Astrocyte of the spinal cord (primary cell): ENCODE measurements at places on chromosomes 5 and 9.

DNA sequence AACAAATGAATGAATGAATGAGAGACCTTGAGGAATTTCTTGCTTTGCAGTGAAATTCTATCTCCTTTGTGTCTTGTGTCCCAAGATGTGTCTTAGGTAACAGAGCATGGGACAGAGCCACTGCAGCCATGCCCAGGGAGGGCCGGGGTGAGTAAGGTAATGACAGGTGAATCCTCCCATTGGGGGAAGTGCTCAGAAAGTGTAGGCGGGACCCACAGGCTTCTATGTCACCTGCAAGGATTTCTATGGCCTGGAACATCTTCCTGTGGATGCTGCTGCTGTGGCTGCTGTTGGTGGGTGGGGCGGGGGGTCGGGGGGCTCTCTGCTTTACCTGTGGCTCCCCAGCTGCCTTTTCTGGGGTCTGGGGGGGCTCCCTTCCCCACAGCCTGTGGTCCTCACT, 133.6 kb upstream of the IER5L start:
- no peak for DNase-seq

DNA sequence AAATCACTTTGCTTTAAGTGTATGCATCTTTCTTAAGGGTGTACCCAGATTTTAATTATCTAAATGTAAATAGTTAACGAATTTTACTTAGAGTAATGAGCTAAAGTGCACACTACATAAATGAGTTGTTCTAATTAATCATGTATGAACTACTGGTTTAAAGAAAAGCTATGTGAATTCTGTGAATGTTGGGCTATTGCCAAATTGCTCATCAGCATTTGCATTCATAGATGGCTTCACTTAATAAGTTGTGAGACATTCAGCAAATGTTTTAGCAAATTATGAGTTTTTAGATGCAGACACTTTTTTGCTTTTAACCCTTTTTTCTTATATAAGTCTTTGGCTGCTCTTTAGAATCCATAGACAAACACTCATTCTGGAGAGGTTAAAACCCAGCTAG, 175.7 kb downstream of the PBX3 start:
- no peak for DNase-seq

DNA sequence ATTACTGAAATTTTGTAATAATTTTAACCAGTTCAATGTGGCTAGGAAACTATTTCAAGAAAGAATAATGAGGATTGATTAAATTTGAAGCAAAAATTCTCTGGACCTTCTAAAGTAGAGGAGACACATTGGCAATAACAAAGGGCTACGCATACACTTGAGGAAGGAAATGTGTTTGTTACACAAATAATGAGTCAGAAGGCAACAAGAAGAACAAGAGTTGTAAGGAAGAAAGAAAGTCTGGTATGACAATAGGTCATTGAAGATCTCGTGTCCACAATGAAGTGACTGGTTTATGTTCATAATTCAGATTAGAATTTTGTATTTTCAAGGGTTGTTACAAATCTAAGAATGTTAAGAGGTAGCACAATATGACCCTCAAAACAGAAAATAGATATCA, 25.8 kb downstream of the ST8SIA4 start:
- no peak for DNase-seq

DNA sequence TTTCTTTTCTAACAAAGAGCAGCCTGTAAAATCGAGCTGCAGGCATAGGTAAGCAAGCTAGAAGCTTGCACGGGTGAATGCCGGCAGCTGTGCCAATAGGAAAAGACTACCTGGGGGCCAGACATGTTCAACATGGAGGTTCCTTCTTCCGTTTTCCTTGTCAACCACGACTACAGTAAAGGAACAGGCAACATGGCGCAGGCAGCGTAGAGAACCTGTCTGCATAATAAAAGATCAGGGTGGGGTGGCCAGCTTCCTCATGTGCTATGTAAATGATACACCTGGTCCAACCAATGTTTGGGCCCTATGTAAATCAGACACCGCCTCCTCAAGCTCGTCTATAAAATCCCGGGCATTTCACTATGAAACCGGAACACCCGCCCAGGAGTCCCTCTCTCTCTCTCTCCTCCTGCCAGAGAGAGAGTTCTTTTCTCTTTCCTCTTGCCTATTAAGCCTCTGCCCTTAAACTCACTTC, 103.8 kb upstream of the LIFR start:
- DNase-seq, result no peak

DNA sequence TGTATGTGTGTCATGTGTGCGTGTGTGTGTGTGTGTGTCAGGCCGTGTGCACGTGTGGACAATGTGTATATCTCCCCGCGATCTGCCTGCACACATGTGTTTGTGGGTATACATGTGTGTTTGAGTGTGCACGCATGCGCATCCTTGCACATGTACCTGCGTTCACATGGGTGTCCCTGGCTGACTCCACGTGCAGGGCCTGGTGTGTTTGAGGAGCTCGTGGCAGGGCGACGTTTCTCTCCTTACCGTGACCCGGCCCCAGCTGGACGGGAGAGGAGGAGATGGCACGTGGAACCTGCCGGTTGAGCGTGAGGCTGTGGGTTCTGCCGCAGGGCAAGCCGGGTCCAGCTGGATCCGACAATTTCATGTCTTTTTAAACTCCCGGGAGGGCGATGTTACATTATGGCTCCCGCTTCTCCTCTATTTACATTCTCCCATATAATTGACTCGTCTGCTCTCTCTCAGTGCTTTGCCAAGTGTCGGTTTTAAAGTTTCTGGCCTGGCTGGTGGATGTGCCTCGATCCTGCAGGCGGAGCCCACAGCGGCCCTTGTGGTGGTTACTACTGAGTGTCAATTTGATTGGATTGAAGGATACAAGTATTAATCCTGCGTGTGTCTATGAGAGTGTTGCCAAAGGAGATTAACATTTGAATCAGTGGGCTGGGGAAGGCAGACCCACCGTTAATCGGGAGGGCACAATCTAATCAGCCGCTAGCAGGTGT, 5.9 kb downstream of the COL5A1 start:
- DNase-seq, result no peak

- peak; percentile 31 for DNase-seq
Measured at GRCh38 chr9:127393645-127394044, 3.3 kb upstream of the SLC2A8 start.

- no peak for DNase-seq
Measured at GRCh38 chr9:121288673-121289025, 20.7 kb downstream of the GSN start.

DNA sequence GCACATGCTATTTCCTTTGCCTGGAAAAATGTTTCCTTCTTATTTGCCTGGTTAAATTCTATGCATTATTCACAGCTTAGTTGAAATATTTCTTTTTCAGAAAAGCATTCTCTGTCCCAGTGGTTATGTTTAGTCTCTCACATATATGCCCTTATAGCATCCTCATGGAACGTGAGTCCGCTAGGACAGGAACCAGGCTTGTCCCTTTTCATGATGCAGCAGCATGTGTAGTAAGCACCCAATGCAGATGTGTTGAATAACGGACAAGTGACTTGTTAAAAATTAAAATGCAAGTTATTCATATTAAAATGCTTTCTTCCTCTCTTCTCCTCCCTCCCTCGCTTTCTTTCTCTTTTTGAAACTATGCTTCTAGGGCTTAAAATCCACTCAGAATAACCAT, 349.3 kb downstream of the GLIS3 start:
- no peak for DNase-seq

GRCh38 chr5:177409043-177409801, at the start of gene F12:
TSS of gene F12 (minus strand) at chr5:177409564. CDS start at chr5:177409527, 37 bp downstream.
- no peak for DNase-seq

DNA sequence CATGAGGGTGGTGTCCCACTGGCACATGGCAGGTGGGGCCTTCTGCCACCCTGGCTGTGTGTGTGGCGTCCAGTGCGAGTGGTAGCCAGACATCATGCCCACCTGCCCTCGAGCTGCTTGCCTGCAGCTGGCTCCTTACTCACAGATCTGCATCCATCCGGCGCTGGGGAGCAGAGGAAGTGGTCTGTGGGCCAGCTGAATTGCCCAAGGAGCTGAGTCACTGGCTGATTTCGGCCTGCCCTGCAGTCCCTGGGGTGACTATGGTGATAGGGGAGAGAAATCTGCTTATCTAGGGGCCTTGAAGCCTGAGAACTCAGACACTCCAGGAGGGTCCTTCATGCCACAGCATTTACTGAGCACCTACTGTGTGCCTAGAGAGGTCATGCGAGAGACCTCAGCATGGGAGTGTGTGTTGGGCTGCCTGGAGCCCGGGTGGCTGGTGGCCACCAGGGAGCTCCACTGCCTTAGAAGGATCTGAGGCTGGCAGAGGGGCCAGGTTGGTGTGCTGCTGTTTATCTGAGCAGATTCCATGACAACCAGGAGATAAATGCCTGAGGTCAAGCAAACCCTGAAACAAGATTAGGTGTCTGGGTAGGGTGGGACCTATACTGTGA, 57.1 kb downstream of the SLC22A5 start:
- DNase-seq, result peak; percentile 91

- peak; percentile 24 for DNase-seq
Measured at GRCh38 chr9:91886414-91887076, 63.5 kb downstream of the ROR2 start.

- peak; percentile 24 for DNase-seq
Measured at GRCh38 chr5:168015506-168015905, 275.9 kb upstream of the WWC1 start.

GRCh38 chr5:172713809-172714490, 57.0 kb downstream of the DUSP1 start:
- no peak for DNase-seq

DNA sequence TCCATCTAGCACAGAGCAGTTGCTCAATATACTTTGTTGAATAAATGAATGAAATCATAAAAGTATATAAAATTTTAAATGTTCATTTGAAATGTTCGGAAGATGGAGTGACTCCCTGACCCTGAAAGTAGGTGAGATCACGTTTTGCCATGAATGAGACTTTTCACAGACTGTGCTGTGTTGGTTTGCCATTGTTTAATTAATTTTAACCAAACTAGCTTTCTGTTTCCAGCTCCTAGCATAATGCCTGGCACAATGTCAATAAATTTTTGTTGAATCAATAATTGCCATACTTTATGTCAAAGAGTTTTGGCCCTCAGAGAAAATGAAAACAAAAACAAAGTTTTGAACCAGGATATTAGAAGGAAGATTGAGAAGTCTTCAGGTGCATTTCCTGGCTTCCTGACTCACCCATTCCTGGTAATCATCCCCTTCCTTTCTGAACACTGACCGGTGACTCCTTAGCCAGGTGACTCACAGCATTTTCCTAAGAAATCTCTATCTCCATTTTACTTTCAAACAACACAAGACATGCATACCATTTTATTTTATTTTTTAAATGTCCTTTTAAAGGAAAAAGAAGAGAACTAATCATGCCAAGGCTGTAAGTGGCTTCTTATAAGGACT, 15.1 kb downstream of the SLC28A3 start:
- no peak for DNase-seq

DNA sequence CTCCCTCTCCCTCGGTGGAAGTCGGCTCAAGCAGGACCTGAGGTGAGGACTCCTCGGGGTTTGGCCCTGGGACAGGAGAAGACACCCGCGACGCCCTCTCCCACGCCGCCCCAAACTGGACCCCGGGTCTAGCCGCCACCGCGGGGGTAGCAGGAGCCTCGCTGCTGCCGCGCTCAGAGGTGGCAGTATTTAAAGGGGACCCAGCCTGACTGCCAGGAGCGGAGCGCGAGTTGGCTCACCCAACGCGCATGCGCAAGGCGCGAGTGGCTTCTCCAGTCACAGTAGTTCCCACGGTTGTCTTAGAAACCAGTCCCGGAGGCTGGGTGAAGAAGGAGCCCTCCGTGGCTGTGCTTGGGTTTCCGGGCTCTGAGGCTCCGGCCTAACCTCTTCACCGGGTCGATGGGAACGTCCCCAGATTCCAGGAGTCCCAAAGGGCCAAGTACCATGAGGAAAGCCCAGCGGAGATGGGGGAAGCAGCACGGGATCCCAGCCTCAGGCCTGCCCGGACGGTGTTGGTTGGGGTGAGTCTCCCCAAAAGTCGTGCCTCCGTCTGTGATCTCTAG, 477.8 kb downstream of the SPATA31A7 start:
- no peak for DNase-seq

DNA sequence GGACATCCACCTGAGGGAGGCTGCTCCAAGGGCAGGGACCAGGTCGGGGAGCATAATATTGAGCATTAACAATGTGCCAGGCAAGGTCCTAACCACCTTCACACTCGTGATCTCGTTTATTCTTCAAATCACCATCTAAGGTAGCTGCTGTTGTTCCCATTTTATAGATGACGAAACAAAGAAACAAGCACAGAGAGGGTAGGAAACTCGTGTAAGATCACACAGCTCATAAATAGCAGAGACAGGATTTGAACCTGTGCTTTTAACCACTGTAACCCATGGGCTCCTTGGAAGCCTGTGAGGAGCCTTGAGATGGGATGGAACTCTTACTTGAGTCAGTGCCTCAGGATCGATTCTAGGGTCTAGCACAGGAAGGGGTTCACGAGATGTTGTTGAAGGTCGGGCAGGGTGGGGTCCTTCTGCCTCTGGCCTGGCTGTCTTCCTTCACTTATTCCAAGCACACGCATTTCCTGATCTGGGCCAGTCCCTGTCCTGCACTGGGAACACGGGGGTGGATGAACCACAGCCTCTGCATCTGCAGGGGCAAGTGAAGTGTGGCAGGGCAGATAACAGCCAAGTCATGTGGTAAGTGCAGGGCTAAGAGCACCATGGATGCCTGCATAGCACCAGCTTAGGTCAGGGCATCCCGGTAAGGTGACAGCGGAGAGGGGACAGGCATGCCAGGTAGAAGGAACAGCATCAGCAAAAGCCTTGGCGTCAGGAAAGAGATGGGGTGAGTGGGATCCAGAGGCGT, 188.1 kb downstream of the MELK start:
- no peak for DNase-seq

DNA sequence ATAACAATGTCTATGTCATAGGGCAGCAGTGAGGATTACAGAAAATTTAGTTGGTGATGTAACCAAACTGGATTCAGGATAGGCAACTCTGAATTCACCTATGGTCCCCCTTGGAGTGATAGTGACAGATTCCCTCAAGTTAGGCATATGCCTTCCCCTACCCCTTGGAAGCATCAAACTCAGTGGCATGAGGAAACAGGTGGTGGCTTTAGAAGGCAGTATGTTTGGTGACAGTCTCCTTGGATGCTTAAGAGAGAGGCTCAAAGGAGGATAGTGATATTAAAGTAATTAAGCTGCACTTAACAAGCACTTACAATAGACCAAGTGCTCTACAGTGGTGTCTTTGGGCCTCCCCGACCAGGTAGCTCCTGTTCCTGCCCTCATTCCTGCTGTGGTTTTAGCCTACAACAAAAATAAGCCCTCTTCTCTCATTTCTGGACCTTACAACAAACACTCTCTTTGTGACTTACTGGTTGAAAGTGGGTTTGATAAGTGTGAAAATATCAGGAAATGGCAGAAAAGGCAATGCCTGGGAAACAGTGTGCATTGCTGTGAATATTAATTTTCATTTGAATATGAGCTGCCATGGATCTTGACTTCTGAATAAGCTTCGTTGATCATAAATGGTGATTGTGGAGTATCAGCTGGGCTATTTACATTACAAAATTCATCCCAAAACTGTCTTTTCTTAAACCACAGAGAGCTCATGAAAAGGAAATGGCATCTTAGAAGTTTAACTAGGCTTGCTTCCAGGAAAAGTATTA, 29.2 kb downstream of the NR4A3 start:
- no peak for DNase-seq
